ENCODE measurements at places on chromosomes 6 and 20. TPM values are rescaled to one million over a fixed set of nuclear protein-coding genes. Genes with fewer than 3 reads are reported as not detected.

The SMIM13 gene
- 4.0 TPM for total RNA-seq

The HAO1 gene
- not detected for total RNA-seq

The JPH2 gene
- not detected for total RNA-seq

The AVP gene
- not detected for total RNA-seq

The BCAS4 gene
- 13.6 TPM for total RNA-seq

The IL20RA gene
- total RNA-seq: not detected

The BPIFB4 gene
- total RNA-seq: not detected

The NINL gene
- total RNA-seq: 2.3 TPM

The ALDH5A1 gene
- 20.6 TPM for total RNA-seq

The DLL1 gene
- 4.5 TPM for total RNA-seq

The CST7 gene
- 66.7 TPM for total RNA-seq

The MAN1A1 gene
- 8.5 TPM for total RNA-seq

The APOM gene
- 2.8 TPM for total RNA-seq

The ATG5 gene
- total RNA-seq: 24.0 TPM

The XKR7 gene
- not detected for total RNA-seq

The TRIM38 gene
- total RNA-seq: 29.9 TPM

The OR2B6 gene
- not detected for total RNA-seq

The SIM1 gene
- not detected for total RNA-seq

The GSTA3 gene
- not detected for total RNA-seq

The GSTA1 gene
- not detected for total RNA-seq

The UBE2C gene
- total RNA-seq: 0.93 TPM

The C4B gene
- total RNA-seq: 8.4 TPM

The CST2 gene
- not detected for total RNA-seq

The TNFRSF6B gene
- total RNA-seq: not detected

The MMP24 gene
- not detected for total RNA-seq

The WFDC10B gene
- total RNA-seq: not detected

The CGAS gene
- 7.8 TPM for total RNA-seq

The SLC25A27 gene
- total RNA-seq: not detected

The SOBP gene
- not detected for total RNA-seq

The MYH7B gene
- total RNA-seq: 1.0 TPM

The AKAP7 gene
- 20.2 TPM for total RNA-seq

The CRISP3 gene
- not detected for total RNA-seq
